ENCODE measurements at places on chromosomes 13 and 19.

- DNase-seq: no peak
Measured at GRCh38 chr19:33610588-33610987, 11.2 kb upstream of the CHST8 start.

DNA sequence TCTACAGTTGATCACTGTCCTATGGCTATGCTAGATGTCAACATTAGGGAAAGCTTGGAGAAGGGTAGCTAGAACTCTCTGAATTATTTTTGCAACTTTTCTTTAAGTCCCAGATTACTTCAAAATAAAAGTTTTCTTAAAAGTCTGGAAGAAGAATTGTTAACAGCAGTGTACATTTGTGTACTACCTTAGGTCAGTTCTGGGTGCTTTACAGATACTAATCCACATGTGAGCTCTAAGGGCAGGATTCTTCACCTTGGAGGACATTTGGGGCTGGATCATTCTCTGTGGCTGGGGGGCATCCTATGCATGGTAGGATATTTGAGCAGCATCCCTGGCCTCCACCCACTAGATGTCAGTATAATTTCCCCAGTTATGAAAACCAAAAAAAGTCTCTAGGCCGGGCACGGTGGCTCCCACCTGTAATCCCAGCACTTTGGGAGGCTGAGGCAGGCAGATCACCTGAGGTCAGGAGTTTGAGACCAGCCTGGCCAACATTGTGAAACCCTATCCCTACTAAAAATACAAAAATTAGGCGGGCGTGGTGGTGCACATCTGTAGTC lies 2.8 kb downstream of the BRME1 start:
- no peak for DNase-seq

GRCh38 chr13:101747039-101747438 lies 294.6 kb downstream of the ITGBL1 start:
- no peak for DNase-seq

- no peak for DNase-seq
Measured at GRCh38 chr13:67645874-67646467, 415.8 kb upstream of the PCDH9 start.

- no peak for DNase-seq
Measured at GRCh38 chr13:85431720-85432119, 367.5 kb downstream of the SLITRK6 start.

GRCh38 chr19:2436926-2437325 lies 9.5 kb upstream of the TIMM13 start:
- DNase-seq: no peak

DNA sequence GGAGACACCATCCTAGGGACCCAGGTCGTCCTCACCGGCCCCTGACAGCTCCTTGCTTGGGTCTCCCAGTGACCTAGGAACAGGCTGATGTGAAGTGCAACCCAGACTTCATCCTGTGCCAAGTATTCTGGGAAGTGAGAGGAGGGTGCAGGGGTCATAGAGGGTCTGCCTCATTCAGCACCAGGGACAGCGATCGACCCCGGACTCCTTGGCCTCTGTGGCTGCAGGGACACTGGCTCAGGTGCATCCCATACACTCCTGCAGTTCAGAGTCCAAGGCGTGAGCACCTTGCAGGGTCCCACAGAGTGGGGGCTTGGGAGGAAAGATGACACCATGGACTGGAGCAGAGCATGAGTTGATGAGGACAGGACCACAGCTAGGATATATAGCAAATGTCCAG lies 10.0 kb upstream of the OR10H2 start:
- no peak for DNase-seq

DNA sequence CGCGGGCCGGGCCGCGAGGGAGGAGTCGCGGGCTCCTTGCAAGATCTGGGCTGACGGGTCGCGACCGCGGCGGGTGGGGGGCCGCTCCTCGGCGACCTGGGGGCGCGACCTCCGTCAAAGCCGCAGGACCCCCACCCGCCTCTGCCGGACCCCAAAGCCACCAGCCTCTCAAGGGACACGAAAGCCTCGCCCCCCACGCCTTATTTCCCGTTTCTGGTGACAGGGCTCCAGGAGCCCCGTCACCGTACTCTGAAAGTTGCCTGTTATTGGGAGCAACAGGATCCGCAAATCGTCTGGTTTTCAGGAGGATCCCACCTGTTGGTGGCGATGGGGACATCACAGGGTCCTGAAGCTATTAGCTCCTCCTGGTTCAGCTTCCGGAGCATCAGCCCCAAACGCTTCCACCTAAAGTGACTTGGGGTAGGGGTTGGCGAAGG lies 530 bp downstream of the MAU2 start:
- DNase-seq: no peak

DNA sequence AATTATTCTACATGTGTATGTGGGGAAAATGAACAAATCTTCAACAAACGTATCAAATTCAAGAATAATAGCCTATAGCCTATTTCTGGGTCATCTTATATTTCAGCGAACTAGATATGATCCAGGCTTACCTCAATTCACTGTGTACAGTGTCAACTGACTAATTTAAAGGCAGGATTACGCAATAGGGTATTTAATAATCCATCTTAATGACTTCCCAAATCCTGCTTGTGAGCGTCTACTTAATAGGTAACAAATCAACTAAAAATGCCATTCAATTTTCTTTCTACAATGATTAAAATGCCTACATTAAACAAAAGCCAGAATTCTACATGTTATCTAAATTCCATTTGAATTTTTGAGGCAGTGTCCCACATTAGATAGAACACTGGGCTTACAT lies 67.0 kb downstream of the USP12 start:
- no peak for DNase-seq

- no peak for DNase-seq
Measured at GRCh38 chr13:20779405-20779804, 5.6 kb upstream of the EEF1AKMT1 start.

DNA sequence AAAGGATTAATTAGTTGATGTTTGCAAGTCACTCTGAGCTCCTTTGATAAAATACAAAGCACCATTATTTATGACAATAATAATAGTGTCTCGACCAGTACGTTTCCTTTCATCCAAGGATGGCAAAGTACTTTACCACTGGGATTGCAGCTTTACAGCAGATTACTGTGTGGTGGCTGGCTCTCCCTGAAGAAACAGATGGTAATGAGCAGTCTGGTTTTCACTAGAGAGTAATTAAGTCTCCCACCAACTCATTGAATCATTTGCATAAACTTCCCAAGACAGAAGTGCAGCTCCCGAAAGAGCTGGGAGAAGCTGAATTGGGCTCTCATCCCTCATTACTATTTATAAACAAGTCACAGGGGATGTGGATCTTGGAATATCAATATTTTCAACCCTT lies 48.7 kb downstream of the KLF5 start:
- DNase-seq: no peak

- no peak for DNase-seq
Measured at GRCh38 chr19:688214-688613, 7.0 kb downstream of the PRSS57 start.

- DNase-seq: no peak
Measured at GRCh38 chr13:47457626-47458025, 543.4 kb downstream of the SUCLA2 start.

DNA sequence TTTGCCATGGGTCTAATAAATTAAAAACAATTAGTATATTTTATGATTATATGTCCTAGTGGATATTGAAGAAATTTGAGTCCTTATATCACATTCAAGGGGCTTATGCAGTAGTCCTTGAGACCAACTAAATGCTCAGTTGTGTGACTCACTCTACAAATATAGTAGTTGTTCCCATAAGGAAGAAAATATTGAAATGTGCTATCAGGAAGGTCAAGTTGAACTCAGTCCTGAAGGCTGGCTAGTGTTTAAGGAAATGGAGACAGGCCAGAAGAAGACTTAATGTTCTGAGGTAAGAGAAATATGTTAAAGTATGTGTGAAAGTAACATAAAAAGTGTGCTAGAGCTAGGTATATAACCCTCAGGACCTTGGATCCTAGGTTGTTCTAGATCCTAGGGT lies 766.1 kb upstream of the GPC6 start:
- DNase-seq: no peak

DNA sequence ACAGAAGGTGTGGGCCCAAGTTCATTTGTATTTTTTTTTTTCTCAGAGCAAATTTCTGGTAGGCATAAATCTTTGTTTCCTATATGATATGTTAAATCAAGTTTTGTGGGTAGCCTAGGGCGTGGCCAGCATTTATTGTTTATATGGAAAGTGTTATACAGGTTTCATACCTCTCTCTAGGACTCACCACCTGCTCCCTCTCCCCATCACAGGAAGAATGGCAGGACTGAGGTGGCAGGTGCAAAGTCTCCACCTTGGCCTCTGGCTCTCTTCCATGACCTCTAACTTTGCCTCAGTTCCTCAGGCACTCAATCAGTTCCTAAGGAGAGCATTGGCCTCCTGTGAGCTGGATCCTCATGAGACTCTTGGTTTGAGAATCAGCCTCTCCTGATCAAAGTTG lies 172.3 kb upstream of the TSC22D1 start:
- DNase-seq: no peak

DNA sequence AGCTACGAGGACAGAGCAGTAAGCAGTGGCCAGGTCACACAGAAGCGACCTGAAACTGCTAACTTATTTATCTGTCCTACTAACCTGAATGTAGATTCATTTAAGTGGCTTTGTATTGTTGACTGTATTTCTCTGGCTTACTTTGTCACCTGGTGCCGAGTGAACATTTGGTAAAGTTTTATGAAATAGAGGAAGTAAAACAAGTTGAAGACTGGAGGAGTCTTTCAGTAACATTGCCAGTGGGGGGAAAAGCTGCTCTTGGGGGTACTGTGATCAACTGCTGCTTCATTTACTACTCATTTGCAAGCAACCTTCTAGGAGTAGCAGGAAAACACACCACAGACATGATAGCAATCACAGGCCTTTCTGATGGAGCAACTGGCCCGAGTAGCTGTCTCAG lies 615.0 kb downstream of the FGF9 start:
- DNase-seq: no peak

GRCh38 chr19:45303269-45304060 lies 19.2 kb downstream of the CKM start:
- DNase-seq: no peak

DNA sequence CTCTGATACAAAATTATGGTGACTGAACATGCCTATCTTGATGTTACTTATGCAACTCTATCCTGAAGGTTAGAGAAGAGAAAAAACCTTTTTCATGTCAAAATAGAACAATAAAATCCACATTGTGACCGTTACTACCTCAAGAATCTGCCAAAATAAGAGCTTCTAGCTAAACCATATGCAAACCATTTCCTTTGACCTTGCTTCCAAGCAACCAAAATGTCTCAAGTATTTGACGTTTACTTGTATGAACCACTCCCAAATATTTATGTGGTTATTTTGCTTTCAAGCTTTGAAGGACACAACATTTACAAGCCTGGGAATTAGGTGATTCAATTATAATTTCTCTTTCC lies 13.9 kb downstream of the FOXO1 start:
- no peak for DNase-seq

GRCh38 chr13:95641291-95642027 lies 3.0 kb downstream of the DZIP1 start:
- no peak for DNase-seq

GRCh38 chr13:31627097-31627845 lies 112.1 kb upstream of the RXFP2 start:
- DNase-seq: no peak

GRCh38 chr13:44620057-44620456 lies 43.9 kb upstream of the TSC22D1 start:
- DNase-seq: no peak

DNA sequence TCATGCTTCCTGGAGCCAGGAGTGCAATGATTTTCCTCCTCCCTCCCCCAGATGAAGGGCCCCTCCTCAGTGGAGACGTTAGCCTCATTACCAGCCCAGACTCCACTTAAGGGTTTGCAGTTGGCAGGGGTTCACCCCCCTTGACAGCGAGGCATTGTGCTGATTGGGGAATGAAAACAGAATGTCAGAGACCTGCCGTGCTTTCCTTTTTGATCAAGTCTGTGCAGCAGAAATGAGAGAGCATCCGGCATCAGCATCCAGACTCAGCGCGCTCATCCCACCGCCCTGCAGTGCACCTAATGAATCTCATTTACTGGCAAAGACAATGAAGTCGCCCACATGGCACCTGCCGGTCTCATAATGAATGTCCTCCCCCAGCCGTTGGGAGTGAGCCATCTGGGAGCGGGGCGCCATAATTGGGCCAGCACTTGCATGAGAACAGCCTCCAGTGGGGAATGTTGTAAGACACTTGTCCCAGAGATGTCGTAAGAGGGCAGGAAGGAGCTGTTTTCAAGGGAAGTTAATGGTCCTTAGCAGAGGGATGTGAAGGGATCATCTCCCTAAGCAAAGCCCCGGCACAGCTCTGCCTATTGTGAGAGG lies 98.3 kb upstream of the UQCRFS1 start:
- DNase-seq: no peak

DNA sequence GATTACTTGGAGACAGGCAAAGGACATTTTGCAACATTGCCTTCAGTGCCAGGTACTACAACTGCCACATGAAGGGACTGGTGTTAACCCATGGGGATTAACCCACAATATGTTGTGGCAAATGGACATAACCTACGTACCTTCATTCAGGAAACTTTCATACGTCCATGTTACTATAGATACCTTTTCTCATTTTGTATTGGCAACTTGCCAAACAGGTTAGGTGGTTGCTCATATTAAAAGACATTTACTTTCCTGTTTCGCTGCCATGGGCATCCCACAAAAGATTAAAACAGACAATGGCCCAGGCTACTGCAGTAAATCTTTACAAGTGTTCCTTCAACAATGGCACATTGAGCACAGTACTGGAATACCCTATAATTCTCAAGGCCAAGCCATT lies 925.3 kb downstream of the SLITRK6 start:
- no peak for DNase-seq

DNA sequence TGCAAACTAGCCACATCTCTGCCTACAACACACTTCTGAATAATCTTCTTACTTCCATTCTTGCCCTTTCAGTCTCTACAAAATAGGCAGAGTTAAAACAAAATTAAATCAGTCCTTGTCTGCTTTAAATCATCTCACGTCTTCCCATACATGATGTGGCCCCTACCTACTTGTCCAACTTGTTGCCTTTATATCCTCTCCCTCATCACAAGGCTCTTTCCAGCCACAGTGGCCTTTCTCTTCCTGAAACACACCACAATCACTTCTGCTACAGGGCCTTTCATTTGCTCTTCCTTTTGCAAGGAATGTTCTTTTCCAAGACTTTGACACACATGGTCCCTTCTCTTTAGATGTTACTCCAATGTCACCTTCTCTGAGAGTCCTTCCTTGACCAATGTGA lies 1.7 kb downstream of the RBM26 start:
- no peak for DNase-seq

- no peak for DNase-seq
Measured at GRCh38 chr13:40588101-40588500, 78.3 kb downstream of the FOXO1 start.

GRCh38 chr13:111153977-111154332 lies 38.8 kb downstream of the ARHGEF7 start:
- no peak for DNase-seq

DNA sequence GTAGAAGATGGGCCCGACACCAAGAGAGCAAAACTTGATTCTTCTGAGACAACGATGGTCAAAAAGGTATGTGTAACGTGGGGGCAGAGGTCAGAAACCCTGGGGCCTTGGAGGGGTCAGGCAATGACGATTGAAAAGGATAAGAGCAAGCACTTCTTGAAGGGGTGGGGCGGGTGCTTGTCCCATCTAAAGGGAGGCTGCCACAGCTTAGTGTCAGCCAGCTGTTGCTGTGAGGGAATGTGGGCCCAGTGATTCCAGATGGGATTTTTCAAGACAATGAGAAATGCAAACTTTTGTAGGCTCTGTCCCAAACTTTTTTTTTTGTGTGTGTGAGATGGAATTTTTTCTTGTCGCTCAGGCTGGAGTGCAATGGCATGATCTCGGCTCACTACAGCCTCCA lies 24.5 kb downstream of the SAE1 start:
- no peak for DNase-seq

Measured in GOT3 (cell line).